ENCODE measurements at places on chromosomes 13 and 19.

DNA sequence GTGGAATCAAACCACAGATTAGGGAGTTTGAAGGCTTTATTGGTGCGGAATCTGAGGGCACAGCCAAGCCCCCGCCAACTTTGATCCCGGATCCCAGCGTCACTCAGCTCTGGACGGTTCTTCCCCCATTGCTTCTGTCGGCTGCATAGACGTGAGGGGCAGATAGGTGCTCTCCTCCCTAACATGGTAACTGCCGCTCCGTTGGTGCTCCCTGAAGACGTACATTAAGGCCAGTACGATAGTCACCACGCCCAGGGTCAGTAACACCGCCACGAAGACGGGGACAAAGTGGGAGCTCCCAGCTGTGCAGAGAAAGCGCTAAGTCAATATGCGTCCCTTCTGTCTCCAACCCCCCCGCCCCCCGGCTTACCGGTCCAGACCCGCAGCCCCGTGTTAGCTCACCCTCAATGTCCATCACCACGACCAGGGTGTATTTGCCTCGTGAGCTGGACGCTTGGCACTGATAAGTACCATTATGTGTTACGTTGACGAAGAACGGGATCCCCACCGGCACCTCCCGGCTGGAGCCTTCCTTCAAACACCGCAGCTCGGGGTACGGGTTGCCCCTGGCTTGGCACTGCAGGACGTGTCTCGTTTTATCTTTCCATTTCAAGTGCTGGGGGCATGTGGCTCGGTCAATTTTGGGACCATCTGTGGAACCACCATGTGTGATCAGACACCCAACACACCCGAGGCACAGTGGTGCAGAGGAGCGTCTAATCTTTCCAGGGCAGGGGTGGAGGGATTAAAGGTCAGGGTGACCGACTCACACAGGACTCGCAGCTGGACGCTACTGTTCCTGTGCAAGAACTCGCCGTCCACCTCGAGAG is 644 bp upstream of the RAVER1 start:
- no peak for DNase-seq

GRCh38 chr13:75299913-75300862 is 181.8 kb downstream of the TBC1D4 start:
- DNase-seq, result no peak

DNA sequence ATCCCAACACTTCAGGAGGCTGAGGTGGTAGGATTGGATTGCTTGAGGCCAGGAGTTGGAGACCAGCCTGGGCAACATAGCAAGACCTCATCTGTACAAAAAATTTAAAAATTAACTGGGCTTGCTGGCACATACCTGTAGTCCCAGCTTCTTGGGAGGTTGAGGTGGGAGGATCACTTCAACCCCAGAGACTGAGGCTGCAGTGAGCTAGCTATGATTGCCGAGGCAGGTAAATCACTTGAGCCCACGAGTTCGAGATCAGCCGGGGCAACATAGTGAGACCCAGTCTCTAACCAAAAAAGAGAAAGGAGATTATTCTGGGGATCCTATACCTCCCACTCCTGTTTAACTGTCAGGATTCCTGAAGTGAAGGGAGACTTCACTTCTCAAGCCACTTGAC is 16.4 kb upstream of the GARRE1 start:
- no peak for DNase-seq

DNA sequence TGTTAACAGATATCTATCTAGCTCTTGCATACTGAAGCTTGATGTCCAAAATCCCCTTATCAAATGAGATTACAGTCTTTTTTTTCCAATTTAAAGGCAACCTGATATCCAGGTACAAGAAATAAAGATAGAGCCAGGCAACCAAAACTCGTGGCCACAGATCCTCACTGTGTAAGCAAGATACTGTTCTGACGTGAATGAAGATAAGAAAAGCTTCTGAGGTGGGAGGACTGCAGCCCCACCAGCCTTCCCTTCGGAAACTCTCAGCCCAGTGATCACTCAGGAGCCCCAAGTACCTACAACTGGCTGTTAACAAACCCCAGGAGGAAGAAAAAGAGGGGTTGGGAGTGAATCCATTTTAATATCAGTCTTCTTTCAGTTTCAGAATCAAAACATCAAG is 191.6 kb downstream of the EFNB2 start:
- no peak for DNase-seq

DNA sequence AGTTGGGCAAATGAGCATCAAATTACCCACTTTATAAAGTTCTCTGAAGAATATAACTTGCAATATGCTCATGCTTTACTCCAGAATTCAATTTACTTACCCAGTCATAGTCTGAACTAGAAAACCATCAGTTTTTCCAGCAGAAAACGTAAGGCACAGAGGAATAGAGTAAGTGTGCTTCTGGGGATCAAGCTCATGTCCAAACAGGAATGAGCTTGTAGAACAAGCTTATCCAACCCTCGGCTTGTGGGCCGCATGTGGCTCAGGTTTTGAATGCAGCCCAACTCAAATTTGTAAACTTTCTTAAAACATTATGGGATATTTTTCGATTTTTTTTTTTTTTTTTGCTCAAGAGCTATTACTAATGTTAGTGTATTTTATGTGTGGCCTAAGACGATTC is 308.5 kb upstream of the KLF12 start:
- no peak for DNase-seq

GRCh38 chr19:20167020-20167644 is at the start of gene ZNF486:
Gene ZNF486, plus strand, starts transcription at chr19:20167214. Its CDS starts 117 bp downstream, at chr19:20167331.
- DNase-seq, result no peak

- DNase-seq, result no peak
Observed at GRCh38 chr13:31045286-31046081, 113.0 kb downstream of the TEX26 start.

- no peak for DNase-seq
Observed at GRCh38 chr13:110628477-110628793, 13.1 kb downstream of the NAXD start.

DNA sequence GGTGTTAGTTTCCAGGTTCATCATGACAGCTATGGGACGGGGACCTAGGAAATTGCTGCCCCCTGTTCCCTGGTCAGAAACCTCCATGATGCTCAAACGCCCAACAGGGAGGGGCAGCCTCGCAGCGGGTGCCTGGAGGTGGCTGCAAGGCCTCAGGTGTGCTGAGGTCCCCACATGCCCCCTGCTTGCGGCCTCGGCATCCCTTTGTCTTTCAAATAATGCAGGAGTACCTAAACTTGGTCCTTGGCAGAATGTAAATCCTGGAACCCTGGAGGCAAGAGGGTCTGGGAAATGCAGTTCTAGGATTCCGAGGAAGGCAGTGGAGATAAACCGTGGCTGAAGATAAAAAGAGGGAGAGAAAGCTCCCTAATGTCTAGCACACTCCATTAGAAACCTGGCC is 52.4 kb downstream of the SKA3 start:
- DNase-seq, result no peak

DNA sequence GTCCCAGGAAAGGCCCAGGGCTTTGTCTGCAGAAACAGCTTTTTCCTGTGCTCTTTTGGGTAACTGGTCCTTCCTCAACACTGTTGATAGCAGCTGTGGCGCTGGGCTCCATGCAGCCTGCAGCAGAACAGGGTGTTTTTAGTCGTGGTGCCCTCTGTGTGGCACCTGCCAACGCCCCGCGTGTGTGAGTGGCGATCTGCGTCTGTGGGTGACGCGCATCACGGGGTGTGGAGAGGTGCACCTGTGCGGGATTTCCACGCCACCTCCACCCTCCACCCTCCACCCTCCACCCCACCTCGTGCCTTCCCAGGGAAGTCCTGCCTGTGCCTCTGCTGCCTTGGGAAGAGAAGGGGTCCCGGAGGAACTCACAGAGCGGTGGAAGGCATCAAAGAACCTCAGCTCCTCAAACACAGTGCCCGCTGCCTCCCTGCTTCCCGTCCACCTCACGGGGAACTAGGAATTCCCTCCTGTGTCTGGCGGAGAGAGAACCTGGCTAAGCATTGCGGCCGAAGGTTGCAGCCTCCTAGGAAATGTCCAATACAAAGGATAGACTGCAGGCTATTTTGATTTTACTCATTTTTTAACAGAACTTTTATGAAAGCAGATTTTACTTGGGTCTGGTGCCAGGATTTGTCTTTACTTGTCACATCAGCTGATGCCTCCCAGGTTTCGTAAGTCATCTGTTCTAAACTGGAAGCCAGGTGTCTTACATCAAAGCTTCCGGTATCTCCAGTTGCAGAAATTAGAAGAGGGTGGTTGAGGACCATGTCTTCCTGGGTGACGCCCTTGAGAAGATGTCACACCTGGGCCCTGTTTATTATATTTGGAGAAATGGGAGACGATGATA is 84.0 kb downstream of the ATP11A start:
- DNase-seq, result no peak

All from NCI-H187 (cell line).